ENCODE measurements at places on chromosomes 1 and 21. TPM values are rescaled to one million over a fixed set of nuclear protein-coding genes. Genes with fewer than 3 reads are reported as not detected.

The STIL gene
- 3.8 TPM for total RNA-seq

The AMY1C gene
- total RNA-seq: not detected

The RPL22 gene
- 445 TPM for total RNA-seq

The FTCD gene
- 5.7 TPM for total RNA-seq

The DNAJC16 gene
- 20.4 TPM for total RNA-seq

The FCAMR gene
- not detected for total RNA-seq

The RRP15 gene
- 17.7 TPM for total RNA-seq

The MCM3AP gene
- total RNA-seq: 144 TPM

The TMEM269 gene
- 0.42 TPM for total RNA-seq

The IL20 gene
- not detected for total RNA-seq

The SDHC gene
- total RNA-seq: 89.9 TPM

The APP gene
- 56.4 TPM for total RNA-seq

The CFAP74 gene
- not detected for total RNA-seq

The OR2L8 gene
- 1.4 TPM for total RNA-seq

The BRDT gene
- not detected for total RNA-seq

The CA6 gene
- total RNA-seq: 5.9 TPM

The DDR2 gene
- total RNA-seq: 0.35 TPM

The RBM11 gene
- total RNA-seq: 6.0 TPM

The LIPI gene
- not detected for total RNA-seq

The RGS5 gene
- total RNA-seq: 3.5 TPM

The ZFP69 gene
- 4.3 TPM for total RNA-seq

The MRAP gene
- not detected for total RNA-seq

The CDCA8 gene
- total RNA-seq: 1.1 TPM

The RALGPS2 gene
- total RNA-seq: 10.9 TPM

The NPPB gene
- not detected for total RNA-seq

The COL9A2 gene
- total RNA-seq: 3.6 TPM

The DCDC2B gene
- total RNA-seq: not detected

The KHDC4 gene
- total RNA-seq: 64.9 TPM

The TNFRSF1B gene
- 40.7 TPM for total RNA-seq

The SMCP gene
- total RNA-seq: not detected

The FCRL1 gene
- total RNA-seq: 1.6 TPM

The SPRR2F gene
- not detected for total RNA-seq

The KRTAP12-2 gene
- not detected for total RNA-seq

The CDA gene
- 13.6 TPM for total RNA-seq

The F5 gene
- 5.7 TPM for total RNA-seq

The KCNE2 gene
- not detected for total RNA-seq

The LCE1D gene
- total RNA-seq: not detected

The ELAVL4 gene
- not detected for total RNA-seq

The VHLL gene
- not detected for total RNA-seq

The MAN1C1 gene
- 69.9 TPM for total RNA-seq

The FHAD1 gene
- total RNA-seq: not detected

The OPTC gene
- not detected for total RNA-seq
